ENCODE measurements at places on chromosomes 13 and 19. TPM values are rescaled to one million over a fixed set of nuclear protein-coding genes. Genes with fewer than 3 reads are reported as not detected.

The TMEM86B gene
- total RNA-seq: 13.7 TPM

DNA sequence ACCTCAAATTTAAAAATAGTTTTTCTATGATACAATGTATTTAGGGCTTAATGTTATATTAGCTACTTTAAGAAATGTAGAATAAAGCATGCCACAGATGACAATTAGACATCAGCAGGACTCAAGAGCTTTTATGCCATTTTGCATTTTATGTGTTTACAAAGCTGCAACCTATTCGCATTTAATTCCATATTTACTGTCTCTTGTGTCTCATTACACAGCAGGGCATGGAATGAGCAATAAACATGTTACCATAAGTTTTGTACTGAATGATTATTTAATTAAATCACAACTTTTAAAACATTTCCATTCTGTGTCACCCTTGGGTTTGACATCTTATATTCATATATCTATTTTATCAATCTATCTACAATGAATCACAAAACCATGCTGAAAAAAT, 1756.9 kb downstream of the PCDH9 start:
- DNase-seq: no peak

- DNase-seq: no peak
These were observed 536.7 kb upstream of the ARGLU1 start for GRCh38 chr13:107104631-107105030.

The CDK8 gene
- total RNA-seq: 10.8 TPM
